Stimulated activated CD8-positive, alpha-beta memory T cell treated with anti-CD3 and anti-CD28 coated beads, Interleukin-4, amount 100 ng/mL, for 4 hours (primary cell): ENCODE measurements at places on chromosomes 1 and 21.

GRCh38 chr21:28892199-28893111, 100.2 kb downstream of the LTN1 start:
- no peak for DNase-seq

GRCh38 chr1:71298633-71299032, 217.8 kb upstream of the ZRANB2 start:
- DNase-seq = no peak

GRCh38 chr1:206736878-206737728, 33.5 kb upstream of the IL19 start:
- DNase-seq = no peak

DNA sequence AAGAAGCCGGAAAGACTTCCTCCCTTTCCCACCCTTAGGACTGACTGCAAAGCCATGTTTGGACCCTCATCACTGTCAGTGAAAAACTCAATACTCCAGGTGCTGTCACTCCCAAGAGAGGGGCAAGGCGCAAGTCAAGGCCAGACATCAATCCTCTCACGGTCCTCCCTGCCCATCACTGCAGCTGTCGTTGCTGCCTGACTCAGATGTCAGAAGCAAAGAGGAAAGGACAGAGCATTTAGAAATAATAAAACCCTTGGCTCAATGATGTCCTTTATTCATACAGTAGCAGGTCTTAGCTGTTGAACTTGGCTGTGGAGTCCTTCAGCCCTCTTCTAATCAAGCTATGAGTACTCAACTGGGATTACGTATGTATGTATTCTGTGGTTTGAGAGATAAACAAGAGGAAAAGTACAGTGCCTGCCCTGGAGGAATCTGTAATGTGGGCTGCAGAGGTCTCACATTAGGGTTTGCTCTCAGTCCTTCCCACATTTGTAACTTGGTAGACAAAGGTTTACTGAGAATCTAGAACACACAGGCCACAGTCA, 13.5 kb downstream of the SUSD4 start:
- DNase-seq = no peak

GRCh38 chr1:234875953-234876855, 252.4 kb downstream of the TOMM20 start:
- no peak for DNase-seq

DNA sequence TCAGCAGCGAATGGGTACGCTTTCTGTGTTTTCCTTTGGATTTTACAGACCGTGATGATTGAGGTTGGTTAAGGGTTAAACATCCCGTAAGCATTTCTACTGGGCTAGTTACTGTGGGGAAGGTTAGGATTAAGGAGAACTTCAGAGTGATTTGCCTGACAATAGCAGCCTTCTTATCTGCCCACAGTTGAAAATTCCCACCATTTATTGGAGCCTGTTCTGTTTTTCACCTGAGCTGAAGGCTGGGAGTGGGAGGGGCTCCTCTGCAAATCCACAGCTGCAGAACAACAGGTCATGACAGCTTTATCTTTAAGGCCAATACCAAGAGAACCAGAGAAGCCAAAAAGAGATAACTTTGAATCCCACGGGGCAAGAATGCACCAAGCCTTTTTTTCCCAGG, 168.6 kb downstream of the KAZN start:
- DNase-seq = no peak

DNA sequence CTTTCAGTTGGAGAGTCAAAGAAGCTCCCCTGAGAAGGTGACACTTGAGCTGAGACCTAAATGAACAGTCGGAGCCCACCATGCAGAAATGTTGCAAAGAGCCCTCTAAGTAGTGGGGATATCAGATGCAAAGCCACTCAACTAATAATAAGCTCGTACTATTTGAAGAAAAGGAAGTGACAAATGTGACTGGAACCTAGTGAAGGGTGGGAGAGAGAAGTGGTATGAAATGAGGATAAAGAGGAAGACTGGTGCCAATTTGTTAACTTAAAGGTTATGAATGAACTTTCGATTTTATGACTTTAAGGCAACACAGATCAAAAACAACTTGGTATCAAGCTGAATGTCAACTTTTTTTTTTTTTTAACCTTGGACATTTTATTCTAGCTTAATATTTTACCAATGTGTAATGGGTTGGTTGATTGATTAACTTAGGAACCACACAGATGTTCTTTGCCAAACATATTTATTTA, 14.7 kb downstream of the LYPLAL1 start:
- DNase-seq = no peak

- DNase-seq = no peak
Observed at GRCh38 chr1:77994117-77994705, 10.5 kb upstream of the DNAJB4 start.

- DNase-seq = no peak
Observed at GRCh38 chr1:216210081-216210480, 213.2 kb downstream of the USH2A start.
